ENCODE measurements at places on chromosomes 7 and 10. TPM values are rescaled to one million over a fixed set of nuclear protein-coding genes. Genes with fewer than 3 reads are reported as not detected.

DNA sequence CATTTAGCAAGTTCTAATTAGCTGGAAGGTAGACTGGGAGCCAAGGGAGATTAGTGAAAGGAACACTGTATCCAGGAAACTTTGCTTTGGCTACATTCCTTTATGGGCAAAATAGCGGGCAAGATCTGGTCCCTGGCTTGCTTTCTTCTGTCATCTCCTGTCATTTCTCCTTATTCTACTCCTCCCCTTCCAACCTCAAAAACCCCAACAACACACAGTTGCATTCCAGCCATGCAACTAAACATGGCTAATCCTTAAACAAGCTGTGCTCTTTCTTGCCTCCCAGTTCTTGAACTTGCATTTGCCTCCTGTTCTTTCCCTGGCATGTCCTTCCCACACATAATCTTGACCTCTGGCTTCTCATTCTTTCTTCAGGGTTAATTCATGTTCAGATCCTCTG, 59.5 kb upstream of the CDCA7L start:
- no peak for DNase-seq

DNA sequence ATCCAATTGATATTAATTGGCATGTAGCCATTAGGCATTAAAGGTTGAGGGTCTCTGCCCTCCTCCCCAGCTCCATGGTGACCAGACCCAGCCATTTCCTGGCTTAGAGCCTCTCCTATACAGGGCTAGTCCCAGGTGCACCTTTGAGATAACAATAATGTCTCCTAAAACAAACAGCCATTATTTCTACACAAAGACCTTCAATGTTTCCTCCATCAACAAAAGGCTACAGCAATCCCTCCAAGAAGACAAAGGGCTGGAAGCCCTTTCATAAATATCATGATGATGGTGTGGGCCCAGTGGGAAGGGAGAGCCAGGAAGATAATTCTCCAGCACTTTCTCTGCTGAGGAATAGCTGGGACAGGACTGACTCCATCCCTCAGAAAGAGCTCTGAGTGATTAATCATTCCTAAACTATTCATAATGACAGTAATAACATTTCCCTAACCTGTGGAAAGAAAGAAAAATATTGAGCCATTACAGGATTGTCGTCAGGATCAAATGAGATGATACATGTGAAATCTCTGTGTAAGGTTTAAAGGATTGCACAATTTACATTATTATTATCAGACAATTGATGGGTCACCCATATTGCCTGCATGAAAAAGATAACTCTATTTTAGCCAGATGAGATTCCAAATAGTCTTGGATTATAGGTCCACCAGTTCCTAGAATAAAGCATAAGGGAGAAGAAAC, 10.2 kb downstream of the PKD2L1 start:
- DNase-seq, result no peak

GRCh38 chr10:67603701-67604100, 92.3 kb downstream of the CTNNA3 start:
- DNase-seq, result no peak

DNA sequence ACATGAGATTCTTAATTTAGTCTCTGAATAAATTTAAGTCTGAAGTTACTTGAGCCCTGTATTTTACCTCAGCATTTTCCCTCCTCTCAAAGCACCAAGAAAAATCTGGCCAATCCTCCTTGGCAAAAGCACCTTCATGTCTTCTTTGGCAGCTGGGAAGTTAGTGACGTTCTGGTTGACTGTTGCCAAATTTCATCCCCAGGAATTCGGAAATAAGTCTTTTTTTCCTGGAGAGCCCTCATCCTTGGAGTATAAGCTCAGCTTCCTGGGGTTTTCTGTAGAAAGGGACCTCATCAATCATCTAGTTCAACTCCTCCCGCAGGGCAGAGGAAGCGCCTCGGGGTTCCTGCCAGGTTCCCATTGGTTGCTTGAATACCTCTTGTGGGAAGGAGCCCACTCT, 377.6 kb downstream of the PHTF2 start:
- DNase-seq, result no peak

DNA sequence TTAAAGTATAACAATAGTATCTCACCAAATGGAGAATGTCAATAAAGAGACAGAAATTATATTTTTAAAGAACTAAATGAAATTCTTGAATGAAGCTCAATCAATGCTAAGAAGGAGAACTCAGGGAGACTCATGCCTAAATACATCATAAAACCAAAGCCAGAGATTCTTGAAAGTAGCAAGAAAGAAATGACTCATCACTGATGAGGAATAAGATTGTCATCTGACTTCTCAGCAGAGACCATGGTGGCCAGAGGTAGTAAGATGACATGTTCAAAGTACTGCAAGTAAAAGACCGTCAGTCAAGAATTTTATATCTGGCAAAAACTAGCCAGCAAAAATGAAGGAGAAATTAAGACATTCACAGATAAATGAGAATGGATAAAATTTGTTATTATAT, 399.0 kb downstream of the GRID1 start:
- no peak for DNase-seq

The DOCK1 gene
- 0.28 TPM for total RNA-seq

The FAM13C gene
- not detected for total RNA-seq

The CCL24 gene
- total RNA-seq, result 1.1 TPM

The ENTPD1 gene
- 56.4 TPM for total RNA-seq

The MAGI2 gene
- 0.19 TPM for total RNA-seq

Data from natural killer cell treated with Interleukin-12 subunit alpha and Interleukin-12 subunit beta and Interleukin-15 and Interleukin-18, amount 100 ng/mL, for 72 hours (primary cell).